CD4-positive, alpha-beta T cell treated with Interleukin-12 subunit alpha and Interleukin-12 subunit beta, for 1 hour (primary cell): ENCODE measurements at places on chromosomes 5 and 9.

- DNase-seq = no peak
Observed at GRCh38 chr9:125202846-125203618, 2.7 kb downstream of the RABEPK start.

- DNase-seq = no peak
Observed at GRCh38 chr5:35365758-35366157, 135.5 kb upstream of the PRLR start.

DNA sequence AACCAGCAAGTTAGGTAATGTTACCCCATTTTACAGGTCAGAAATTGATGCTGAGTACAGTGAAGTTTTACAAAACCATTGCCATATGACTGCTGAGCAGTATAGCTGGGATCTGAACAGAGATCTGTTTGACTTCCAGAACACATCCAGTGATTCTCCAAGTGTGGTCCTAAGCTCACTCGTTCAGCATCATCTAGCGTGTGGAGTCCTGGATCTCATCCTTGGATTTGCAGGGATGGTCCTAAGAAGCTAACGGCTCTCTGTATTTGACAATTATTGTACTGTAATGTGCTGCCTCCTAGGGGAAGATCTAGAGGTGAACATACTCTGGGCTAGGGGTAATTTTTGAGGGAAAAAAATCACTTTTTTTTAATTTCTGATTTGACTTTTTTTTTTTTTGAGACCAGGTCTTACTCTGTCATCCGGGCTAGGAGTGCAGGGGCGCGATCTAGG is 1.4 kb downstream of the SLC26A2 start:
- peak; percentile 26 for DNase-seq

- DNase-seq = no peak
Observed at GRCh38 chr9:106693558-106693957, 169.4 kb upstream of the ZNF462 start.

DNA sequence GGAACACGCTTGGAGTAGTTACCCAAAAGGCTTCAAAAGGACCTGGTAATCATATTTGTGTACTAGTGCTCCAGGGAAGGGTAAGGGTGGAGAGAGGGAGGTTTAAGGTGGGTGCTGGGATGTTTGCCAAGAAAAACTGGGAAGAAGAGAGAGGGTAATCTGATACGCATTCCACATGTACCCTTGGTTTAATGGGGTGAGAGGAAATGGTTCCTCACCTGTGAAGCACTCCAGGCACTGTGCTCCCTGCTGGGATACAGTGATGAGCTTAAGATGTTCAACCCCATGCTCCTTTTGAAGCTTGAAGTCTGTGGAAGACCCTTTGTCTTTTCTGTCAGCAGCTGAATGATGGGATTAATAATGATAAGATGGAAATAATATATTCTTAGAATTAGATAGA is 98.4 kb downstream of the COX7C start:
- DNase-seq = no peak

DNA sequence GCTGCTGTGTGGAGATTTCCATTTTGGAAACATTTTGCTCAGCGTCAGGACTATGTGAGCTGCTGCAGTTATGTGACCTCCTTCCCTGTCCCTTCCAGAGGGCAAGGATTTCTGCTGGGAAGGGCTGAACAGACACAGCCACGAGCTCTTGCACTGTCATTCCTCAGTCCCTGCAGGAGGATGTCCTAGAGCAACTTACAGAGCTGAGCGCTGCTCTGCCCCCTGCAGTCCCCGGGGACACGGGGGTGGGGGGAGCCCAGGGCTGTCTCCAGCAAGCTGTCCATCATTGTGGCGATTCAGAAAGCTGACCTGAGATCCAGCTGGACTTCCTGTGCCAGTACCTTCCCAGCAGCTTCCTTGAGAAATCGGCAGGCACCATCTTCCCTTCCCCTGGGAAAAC is 28.0 kb upstream of the MAP1B start:
- DNase-seq = no peak

DNA sequence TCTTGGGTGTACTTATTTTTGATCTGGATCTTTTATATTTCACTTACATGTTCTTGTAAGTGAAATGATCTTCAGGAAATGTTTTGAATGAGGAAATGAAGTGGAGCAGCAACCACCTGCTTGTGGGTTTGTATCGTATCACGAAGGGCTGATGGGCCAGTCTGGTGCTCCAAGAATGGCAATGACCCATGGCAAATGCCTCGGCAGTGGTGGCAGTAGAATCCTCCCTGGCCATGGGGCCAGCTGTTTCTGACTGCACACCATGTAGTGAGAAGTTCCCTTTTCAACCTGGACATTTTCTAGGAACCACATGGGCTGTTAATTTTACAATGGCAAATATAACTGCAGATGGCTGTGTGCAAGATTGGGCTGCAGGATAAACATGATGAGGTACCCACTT is 29.9 kb downstream of the MAT2B start:
- no peak for DNase-seq

GRCh38 chr9:134437403-134438194 is 111.3 kb downstream of the RXRA start:
- no peak for DNase-seq

DNA sequence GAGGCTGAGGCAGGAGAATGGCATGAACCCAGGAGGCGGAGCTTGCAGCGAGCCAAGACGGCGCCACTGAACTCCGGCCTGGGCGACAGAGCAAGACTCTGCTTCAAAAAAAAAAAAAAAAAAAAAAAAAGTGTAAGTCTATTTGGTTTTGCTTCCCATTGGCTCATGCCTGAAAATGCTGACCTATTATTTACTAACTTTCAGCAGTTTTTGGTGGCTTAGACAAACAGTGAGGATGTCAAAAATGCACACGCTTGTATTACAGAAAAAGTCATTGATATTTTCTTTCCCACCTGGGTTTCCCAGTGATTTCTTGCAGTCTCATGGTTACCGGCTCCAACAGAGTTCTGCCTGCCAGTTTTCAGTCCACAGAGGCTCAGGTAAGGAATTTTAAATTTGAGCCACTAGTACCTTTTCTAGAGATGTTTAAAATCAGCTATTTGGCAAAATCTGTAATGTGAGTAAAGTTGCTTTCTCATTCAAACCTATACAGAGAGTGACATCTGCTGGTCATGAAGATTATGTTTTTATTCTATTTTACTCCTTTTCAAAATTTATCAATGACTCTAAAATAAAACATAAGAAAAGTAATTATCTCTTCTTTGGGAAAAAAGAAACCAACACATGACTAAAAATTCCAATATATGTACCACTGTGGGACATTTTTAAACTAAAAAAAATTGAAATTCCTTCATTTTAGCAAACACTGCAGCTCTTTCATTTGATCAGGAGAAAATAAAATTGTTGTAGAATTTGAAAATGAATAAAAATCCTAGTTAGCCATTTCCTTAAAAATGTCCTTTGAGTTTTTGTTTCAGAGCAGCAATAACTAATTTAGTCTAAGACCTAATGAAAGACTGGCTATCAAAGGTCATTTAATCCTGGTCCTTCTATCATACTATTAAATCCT is 8.8 kb downstream of the FAM200C start:
- peak; percentile 24 for DNase-seq

DNA sequence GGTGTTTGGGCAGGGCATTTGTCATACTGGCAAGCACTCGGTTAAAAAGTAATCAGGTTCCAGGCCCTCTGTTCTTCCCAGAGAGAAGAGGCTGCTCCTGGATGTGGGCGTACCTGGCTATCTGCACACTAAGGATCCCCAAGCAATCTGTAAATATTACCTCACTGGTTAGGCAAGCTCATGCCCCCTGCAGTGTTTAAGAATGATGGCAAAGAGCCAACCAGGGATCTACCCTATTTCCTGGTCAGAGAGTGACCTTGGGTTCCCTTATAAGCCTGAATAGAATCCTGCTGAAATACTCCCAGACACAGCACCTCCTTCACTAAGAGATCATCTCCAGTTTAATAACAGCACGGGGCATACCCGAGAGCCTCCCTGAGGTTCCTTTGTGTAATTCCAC is 181.2 kb downstream of the PIK3R1 start:
- DNase-seq = no peak

DNA sequence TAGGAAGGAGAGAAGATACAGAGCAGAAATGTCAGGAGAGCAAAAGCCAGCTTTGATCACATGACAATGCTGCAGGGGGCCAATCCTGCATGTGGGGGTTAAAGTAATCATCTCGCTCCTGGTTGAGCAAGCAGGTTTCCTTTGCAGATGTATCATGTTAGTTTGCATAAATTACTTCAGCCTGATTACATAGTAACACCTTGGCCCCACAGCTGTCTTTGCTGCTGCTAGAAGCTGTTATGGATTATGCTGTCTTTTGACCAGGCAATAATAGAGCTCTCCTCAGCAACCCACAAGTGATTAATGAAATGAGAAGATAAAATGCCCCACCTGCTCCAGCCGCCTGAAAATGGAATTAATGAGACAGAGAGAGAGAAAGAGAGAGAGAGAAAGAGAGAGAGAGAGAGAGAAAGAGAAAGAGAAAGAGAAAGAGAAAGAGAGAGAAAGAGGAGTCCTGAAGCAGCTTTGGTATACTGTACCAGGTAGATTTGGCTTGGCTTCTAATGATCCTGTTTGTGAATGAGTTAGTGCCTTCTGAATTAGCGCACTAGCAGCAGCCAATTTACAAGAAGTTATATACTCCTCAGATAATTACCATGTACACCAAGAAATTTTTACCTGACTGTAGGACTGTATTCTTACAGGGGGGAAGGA is 174.3 kb upstream of the RORB start:
- peak; percentile 0 for DNase-seq

DNA sequence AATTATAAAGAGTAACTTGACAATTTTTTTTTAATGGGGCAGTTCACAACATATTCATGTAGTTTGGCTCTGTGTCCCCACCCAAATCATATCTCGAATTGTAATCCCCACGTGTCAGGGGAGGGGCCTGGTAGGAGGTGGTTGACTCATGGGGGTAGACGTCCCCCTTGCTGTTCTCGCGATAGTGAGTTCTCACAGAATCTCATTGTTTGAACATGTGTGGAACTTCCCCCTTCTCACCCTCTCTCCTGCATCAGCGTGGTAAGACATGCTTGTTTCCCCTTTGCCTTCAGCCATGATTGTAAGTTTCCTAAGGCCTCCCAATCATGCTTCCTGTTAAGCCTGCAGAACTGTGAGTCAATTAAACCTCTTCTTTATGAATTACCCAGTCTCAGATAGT is 40.7 kb downstream of the FBXW11 start:
- no peak for DNase-seq

GRCh38 chr5:119019501-119019900 is 31.2 kb upstream of the DTWD2 start:
- no peak for DNase-seq

GRCh38 chr5:82601077-82601476 is 322.9 kb upstream of the RPS23 start:
- no peak for DNase-seq

- DNase-seq = no peak
Observed at GRCh38 chr5:126443374-126443851, 20.2 kb downstream of the GRAMD2B start.

- no peak for DNase-seq
Observed at GRCh38 chr9:131618071-131618479, 72.8 kb downstream of the PRRT1B start.

- no peak for DNase-seq
Observed at GRCh38 chr5:8647111-8647510, 778.2 kb downstream of the MTRR start.

- DNase-seq = no peak
Observed at GRCh38 chr9:120694559-120694958, 19.7 kb downstream of the MEGF9 start.

- DNase-seq = no peak
Observed at GRCh38 chr5:26791021-26791420, 247.4 kb downstream of the CDH9 start.

GRCh38 chr5:173891308-173892116 is 3.4 kb downstream of the CPEB4 start:
- no peak for DNase-seq

DNA sequence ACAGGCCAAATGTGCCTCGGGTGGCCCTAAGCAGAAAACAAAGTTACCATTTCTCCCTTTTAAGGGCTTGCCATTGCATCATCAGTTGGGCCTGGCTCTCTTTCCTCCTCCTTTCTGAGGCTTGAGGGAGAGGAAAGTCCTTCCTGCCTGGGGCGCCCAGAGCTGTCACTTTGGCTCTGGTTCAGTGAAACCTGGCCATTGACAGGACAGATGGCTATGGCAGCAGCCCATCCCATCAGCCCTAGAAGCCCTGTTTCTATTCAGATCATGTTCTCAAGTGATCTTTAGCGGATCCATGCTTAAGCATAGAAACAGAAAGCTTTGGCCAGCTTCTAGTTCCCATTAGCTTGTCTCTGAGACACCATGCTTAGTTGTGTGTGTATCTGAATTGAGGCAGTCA is 293.4 kb downstream of the YTHDC2 start:
- no peak for DNase-seq

- no peak for DNase-seq
Observed at GRCh38 chr5:39761199-39761950, 336.6 kb upstream of the DAB2 start.

GRCh38 chr5:54301220-54301619 is 9.2 kb downstream of the ARL15 start:
- DNase-seq = no peak

DNA sequence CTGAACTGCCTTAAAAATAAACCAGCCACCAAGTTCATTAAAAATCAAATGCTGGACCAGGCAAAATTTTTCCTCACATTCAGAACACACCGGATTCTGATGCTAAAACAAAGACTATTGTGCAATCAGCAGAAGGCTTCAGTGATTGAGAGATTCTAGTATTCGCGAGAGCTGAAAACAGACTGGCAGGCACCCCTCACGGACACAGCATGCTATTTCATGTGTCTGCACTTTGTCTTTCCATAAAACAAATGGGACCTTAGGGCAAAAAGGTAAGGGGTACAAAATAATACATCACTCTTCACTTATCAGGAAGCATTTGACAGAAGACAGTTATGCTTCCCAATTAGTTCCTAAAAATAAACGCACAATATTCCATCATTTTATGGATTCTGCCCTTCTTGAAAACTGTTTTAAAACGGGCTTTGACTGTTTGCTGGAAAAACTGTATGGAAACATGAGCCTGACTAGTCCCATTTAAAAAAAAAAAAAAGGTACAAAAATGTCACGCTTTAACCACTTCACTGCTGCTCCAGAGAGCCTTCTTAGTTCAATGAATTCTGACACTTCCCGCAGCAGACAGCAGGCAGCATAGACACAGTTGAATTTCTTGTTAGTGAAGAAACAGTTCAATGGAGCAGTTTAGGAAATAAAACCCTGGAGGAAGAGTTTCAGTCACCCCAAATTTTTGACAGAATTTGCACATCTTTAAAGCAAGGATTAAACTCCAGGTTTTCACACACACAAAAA is 99.2 kb downstream of the MED27 start:
- no peak for DNase-seq

GRCh38 chr5:45512521-45512920 is 183.7 kb downstream of the HCN1 start:
- no peak for DNase-seq

DNA sequence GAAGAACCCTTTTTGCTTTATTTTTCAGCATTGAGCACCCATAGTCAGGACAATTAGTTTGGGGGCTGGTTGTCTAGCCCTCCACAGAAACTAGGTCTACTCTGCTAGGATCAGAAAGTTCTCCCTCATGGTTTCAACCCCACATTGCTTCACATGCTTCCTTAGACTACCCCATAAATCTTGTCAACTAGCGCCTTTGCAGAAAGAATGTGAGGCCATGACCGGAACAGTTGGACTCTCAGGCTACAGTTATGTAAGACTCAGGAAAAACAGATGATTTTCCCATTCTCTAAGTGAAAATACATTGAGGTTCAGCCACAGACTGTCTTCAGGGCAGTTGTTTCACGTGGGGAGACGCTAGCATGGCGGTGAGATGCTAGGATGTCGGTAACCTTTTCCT is 255.6 kb downstream of the NR3C1 start:
- DNase-seq = no peak
